ENCODE measurements at places on chromosomes 6 and 20.
A peak's percentile ranks its signal among the peaks of the same experiment; 100 is the strongest.

GRCh38 chr20:49610691-49611538 lies 43.0 kb upstream of the PTGIS start:
- peak; percentile 78 for DNase-seq

DNA sequence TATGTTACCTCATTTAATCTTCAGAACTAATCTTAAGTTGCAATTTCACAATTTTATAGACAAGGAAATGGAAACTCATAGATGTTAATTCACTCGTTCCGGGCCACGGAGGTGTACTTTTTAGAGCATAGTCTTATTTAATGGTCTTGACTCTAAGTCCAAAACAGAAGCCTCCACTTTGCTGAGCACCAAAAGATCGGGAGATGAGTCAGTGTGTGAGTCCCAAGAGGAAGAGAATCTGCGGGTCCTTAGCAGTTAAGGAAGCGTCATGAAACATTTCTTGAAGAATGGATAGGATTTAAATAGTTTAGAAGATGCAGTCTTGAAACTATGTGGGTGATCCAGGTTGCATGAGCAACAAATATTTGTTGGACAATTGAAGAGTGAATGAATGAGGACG lies 231.8 kb upstream of the QKI start:
- no peak for DNase-seq

- DNase-seq: no peak
Observed at GRCh38 chr20:61789329-61789728, 276.4 kb downstream of the TAF4 start.

GRCh38 chr6:88922775-88923548 lies 40.5 kb downstream of the RNGTT start:
- no peak for DNase-seq

DNA sequence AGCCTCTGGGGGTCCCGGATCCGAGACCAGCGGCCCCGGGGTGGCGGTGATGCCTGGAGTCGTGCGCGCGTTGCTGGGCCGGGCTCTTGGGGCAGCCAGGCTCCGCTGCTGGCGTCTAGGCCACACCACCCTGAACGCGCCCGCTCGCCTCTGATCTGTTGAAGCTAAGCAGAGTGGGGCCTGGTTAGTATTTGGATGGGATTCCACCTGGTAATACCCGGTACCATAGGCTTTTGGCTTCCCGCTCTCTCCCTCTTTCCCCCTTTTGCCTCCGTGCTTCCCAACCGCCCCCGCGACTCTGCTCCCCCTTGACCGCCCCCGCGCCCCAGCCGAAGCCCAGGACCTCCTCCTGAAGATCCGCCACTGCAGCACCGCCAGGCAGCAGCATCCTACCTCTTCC lies 1383.5 kb upstream of the DEFB115 start:
- no peak for DNase-seq

- DNase-seq: no peak
Observed at GRCh38 chr6:15461127-15461944, 201.5 kb downstream of the DTNBP1 start.

GRCh38 chr6:137698636-137699030 lies 168.4 kb upstream of the TNFAIP3 start:
- no peak for DNase-seq

DNA sequence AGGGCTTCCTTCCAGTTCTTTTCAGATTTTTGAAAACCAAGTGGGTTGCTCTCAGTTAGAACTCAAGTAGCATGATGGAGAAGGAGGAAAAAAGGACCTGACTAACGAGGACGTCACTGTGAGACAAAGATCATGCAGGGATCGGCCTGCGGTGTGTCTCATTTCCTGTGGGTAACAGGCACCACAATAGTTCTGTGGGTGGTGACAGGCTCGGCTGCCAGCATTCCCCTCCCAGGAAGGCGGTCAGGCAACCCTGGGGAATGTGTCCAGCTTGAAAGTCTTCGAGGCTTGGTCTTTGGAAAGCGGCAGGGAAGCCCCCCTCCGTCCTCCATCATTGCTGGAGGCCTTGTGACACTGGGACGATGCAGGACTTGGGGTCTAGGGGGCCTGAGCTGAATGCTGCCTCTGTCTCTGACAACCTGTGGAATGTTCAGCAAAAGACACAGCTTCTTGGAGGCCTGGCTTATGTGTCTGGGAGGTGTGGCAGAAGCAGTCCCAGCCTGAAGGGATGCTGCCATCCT lies 121.0 kb downstream of the BCAS1 start:
- peak; percentile 89 for DNase-seq

GRCh38 chr6:15253203-15254022 lies 7.5 kb downstream of the JARID2 start:
- DNase-seq: no peak

DNA sequence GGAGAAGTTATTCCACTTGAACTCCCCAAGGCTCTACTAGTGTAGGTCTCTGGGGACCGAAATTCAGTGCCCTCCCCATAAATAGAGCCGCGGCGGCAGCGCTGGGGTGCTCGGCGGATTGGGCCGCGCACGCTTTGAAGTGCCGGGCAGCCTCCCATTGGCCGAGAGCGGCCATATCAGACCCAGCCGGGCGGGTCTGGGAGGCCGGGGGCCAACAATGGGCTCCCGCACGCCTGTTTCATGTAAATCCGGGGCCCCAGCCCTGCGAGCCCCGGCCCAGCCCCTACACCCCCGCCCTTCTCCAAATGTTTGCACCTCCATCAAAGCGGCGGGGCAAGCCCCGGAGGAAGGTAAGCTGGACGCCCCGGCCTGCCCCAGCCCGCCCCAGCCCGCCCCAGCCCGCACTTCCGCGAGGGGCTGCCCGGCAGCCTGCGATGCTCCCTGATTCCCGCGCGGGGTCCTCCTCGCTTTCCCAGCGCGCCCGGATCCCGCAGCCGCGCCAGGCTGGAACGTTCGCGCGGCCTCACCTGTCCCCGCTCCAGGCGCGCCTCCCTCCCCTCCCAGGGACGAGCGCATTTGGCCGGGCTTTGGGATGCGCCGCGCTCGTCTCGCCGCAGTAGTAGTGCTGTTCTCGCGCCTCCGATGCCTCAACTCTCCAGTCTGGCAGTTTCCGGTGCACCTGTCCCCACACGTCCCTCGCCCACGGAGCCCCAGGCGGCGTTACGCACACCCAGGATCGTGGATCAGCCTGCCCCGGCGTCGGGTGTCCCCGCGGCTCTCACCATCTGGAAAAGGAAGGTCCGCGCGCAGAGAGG lies at the start of gene TBXT:
Gene TBXT, minus strand, starts transcription at position 51 of the 815 bp plus-strand sequence. CDS start 260 bp downstream, outside the sequence.
- DNase-seq: no peak

GRCh38 chr6:69937402-69938136 lies 71.2 kb downstream of the COL19A1 start:
- no peak for DNase-seq

DNA sequence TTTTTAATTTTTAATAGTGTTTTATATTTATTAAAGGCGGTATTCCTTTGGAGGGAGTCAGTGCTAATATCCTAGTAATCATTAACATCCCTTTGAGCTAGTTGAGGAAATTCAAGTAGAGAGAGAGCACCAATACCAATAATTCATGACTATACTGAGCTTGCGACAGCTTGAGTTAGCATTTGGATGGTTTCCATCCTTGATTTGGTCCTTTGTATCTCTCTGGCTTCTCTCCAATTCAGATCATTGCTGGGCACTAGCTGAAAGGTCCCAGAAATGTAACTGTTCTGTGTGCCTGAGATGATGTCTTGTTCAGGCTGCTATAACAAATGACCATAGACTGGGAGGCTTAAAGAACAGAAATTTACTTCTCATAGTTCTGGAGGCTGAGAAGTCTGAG lies 77.0 kb downstream of the RNF144B start:
- no peak for DNase-seq

DNA sequence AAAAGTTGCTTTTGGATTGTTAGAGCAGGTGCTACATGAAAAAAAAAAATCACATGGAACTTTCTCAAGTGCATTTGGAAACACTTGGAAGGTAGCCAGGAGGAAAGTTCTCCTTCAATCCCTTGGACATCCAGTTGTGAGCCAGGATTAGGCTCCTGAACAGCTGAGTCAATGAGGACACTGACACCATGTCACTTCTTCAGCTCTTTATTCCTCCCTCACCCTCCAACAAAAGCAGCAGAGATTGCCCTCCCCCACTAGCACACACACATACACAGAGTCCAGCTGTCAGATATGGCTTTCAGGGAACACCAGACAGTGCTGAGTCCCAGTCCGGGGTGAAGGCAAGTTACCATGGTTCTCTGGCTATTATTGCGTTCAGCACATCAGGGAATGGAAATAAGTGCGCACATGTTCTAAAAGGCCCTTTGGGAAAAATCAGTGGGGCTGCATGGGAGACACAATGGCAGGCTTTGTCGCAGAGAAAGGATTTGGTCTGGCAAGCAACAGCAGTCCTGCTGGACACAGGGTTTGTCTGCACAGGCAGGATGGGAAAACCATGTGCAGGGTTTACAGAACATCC lies 124.7 kb upstream of the MARCKS start:
- DNase-seq: no peak

DNA sequence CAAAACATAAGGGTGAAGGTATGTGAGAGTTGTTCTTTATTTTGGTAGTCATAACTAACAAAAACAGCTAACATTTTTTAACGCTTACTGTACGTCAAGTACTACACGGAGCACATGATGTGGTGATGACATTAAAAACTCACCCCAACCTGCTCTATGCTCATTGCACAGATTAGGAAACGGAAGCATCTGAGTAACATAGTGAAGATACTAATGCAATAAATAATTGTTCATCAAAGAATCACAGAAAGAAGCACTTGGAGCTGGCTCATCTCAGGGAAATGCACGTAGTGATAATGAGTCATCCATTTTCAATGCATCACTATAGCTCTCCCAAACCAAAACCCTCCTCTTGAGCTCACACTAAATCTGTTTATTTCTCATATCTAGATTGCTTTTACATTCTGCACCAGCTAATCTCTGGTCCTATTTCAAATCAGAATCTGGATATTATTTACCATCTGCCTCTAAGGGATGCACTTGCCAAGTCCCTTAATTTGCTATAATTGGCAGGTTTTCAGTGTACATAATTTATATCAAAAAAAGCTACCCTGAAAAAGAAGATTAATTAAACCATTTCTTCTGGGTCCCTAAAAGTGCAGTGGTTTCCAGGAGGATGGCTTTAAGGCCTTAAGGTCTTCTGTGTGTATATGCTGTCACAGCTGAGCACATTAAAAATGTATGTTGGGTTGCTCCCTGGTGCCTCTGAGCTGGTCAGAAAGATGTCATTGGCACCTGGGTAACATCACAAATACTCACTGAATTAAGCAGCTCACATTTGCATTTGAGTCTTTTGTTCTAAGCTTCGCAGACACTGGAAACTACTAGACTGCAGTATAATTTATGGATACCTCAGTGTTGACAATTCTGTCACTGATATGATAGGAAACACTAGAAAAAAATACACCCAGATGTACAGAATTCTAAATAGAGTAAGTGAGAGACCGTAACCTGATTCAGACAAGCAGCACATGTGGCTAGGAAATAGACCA lies 677.4 kb upstream of the CITED2 start:
- no peak for DNase-seq

DNA sequence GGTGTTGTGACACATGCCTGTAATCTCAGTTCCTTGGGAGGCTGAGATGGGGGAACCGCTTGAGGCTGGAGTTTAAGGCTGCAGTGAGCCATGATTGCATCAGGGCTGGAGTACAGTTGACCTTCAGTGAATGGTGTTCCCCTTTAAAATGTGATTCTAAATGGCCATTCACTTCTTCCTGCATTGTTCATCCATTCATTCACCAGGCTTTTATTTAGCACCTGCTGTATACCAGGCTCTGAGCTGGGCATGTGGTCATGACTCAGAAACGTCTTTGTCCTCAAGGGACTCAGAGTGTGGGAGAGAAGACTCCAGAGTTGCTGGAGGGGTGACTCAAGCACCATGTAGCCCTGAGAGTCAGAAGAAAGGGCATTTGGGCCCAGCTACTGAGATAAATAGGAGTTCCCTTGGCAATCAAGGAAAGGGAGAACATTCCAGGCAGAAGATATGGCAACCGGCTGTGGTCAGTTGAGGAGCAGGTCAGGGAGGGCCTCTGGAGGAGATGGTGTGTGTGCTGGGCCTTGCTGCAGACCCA lies 101.1 kb downstream of the DLGAP4 start:
- DNase-seq: no peak

DNA sequence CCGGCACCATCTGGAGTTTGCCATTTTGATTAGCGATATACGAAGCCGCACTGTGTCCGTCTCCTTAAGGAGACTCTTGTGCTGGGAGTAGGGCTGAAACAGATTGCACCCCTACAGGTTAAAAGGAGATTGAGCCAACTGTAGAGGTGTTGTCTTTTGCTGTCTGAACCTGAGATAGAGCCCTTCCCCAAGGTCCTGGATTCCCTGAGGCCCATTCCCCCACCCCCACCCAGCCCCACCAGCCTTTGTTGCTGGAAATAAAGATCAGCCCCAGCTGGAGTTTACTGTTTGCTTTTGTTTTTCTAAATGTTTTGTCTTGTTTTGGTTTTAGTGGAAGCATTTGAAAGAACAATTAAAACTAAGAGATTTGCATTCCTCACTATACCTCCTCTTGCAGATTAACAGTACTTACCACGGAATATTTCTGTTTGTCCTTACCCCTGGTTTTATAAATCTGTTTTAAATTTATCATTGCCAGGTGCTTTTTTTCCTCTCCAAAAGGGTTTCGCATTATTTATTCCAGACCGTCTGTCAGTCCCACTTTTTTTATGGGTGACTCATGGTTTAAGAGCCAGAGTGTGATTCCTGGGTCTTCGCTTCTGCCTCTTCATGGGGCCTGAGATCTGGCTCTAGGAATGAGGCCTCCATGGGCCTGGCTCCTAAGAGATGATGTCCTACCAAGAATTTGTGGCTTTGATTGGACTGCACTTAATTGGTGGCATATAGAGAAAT lies 169.2 kb downstream of the DTNBP1 start:
- DNase-seq: no peak

DNA sequence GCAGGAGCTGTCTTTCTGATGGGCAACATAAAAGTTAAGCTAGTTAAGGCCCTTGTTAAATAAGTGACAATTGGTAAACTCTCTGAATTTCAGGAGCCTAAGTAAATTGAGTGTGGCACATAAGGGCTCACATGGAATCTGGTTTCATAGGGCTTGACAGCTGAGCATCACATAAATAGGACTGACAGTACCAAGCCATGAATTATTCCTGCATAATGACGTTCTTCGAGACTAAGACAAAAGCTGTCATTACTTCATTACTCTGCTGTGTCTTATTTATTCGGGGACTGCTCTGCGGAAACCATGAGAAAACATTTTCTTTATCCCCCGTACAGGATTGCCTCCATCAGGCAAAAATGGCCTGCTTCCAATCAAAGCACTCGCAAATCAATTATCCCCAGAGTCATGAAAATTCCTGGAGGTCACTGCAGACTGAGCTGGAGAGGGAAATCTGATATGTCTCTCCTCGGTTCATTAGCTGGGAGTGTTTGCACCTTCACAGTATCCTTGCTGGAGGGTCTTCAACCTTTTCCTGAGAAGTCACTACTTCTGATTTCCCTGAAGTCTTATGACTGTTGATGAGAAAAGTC lies 311.4 kb downstream of the CDH26 start:
- no peak for DNase-seq

- DNase-seq: no peak
Observed at GRCh38 chr6:113636357-113636824, 220.8 kb upstream of the MARCKS start.

GRCh38 chr20:37735541-37735940 lies 41.7 kb downstream of the CTNNBL1 start:
- DNase-seq: no peak

- DNase-seq: no peak
Observed at GRCh38 chr6:139962654-139963347, 588.4 kb upstream of the CITED2 start.

Measured in CD8-positive, alpha-beta memory T cell (primary cell).